Stimulated activated CD8-positive, alpha-beta memory T cell treated with anti-CD3 and anti-CD28 coated beads, Interleukin-7, amount 100 ng/mL, for 4 hours (primary cell): ENCODE measurements at places on chromosomes 1 and 21.

GRCh38 chr21:33761441-33762036, 119.2 kb downstream of the ITSN1 start:
- DNase-seq = no peak

GRCh38 chr1:10634075-10634427, 159.3 kb downstream of the PEX14 start:
- DNase-seq = no peak

GRCh38 chr1:107196973-107197562, 56.2 kb downstream of the NTNG1 start:
- DNase-seq = no peak

DNA sequence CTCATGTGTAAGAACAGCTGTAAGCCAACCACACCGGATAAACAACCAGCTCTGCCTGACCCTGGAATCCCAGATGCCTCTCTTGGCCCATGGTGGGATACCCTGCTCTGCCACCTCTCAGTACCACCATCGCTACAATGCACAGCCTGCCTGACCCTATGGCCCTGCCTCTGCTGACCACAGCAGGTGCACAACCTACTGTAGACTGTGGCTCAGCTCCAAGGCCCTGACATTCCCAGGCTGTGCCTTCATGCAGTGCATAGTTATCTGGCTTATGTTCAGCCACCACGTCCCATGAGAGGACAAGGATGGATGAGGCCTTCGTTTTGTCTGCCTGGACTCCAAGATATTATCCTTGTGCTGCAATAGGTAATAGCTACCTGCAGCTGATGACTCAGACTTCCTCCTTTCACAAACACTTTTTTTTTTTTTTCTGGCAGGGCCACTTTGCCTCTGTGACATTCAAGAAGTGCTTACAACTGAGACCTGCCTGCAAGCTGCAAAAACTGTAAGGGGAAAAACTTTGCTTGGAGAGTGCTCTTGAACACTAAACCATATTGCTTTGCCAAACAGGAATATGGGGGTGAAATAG, 177.7 kb downstream of the URB2 start:
- DNase-seq = no peak

GRCh38 chr1:206882555-206882954, 14.7 kb upstream of the IL24 start:
- DNase-seq = no peak

- no peak for DNase-seq
These were observed 1.2 kb upstream of the MKNK1 start for GRCh38 chr1:46605232-46605631.

- no peak for DNase-seq
These were observed 57.9 kb downstream of the RASAL2 start for GRCh38 chr1:178151831-178152230.

- no peak for DNase-seq
These were observed 48.2 kb downstream of the ELK4 start for GRCh38 chr1:205583461-205584130.

- DNase-seq = no peak
These were observed 19.0 kb downstream of the SLC37A1 start for GRCh38 chr21:42532466-42533181.

DNA sequence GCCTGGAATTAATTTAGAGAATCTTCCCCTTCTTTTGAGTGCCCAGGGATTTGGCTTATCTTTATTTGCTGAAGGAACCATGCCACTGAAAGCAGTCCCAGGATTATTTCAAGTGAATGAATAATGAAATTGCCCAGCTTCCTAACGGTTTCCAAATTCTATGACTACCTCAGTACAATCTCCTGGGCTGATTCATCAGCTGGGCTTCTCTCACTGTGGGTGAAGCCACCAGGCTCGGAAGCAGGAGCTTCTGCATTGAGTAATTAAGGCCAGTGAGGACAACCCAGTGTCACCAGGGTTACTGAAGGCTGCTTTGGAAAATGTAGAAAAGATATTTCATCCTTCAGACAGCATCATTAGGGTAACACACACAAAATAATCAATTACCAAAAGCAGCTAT, 169.8 kb downstream of the DAB1 start:
- DNase-seq = no peak

DNA sequence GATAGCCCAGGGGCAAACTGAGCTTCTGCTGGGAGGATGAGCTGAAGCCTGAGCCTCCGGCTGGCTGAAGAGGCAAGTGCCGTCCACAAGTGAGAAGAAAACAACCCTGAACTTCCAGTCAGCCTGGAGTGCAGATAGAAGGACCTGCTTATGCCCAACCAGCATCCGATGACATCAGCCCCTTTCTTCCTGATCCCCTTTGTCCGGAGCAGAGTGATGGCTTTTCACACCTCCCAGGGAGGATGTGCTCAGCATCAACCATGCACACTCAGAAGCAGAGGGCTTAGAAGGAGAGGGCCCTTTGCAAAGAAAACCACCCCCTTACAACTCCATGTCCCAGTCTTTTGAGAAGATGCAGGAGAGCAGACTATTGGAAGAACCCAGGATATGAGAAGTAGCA, 23.7 kb upstream of the REG4 start:
- DNase-seq = no peak

DNA sequence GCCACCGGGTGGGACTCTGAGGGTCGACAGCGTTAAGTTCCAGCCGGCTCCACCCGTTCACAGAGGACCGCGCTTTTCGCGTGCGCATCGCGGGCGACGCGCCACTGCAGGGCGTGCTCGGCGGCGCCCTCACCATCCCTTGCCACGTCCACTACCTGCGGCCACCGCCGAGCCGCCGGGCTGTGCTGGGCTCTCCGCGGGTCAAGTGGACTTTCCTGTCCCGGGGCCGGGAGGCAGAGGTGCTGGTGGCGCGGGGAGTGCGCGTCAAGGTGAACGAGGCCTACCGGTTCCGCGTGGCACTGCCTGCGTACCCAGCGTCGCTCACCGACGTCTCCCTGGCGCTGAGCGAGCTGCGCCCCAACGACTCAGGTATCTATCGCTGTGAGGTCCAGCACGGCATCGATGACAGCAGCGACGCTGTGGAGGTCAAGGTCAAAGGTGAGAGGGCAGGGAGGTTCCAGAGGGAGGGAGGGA, 4.9 kb downstream of the BCAN start:
- no peak for DNase-seq

- no peak for DNase-seq
These were observed 1143.6 kb upstream of the ADGRL2 start for GRCh38 chr1:80657044-80657643.

- no peak for DNase-seq
These were observed 11.3 kb upstream of the ADORA1 start for GRCh38 chr1:203116091-203116820.

DNA sequence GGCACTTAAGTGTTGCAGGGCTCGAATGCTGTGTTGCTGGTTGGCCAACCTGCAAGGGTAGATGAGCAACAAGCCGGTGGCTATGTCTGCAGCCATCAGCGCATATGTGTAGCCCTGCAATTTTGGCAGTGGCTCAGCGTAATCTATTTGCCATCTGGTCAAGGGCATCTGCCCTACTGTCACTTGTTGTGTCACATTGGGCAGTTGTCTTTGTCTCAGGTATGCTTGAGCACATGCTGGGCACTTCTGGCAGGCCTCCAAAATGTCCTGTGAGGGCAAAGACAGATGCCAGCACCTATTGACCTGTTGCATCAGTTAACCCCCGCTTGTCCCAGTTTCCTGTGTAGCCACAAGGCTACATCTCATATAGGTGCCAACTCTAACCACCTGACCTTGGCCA, 111.8 kb downstream of the GDAP2 start:
- DNase-seq = no peak

GRCh38 chr1:201681375-201681774, 142.4 kb downstream of the NAV1 start:
- DNase-seq = no peak

DNA sequence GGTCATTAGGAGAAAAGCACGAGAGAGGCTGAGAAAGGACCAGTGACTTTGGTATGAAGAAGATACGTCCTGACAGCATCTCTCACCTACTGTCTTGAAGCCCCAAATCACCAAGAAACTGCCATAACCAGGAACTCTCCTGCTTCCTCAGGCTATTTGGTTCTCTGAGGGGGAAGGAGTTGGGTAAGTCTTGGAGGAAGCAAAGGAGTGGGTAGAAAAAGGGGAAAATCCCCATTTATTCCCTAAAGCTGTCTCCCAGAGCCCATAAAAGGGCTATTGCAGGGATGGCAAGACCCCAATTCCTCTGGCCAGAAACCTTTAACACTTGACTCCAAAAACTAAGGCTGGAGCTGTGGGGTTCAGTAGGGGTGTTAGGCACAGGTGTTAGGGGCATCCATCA, 2.1 kb upstream of the PBXIP1 start:
- DNase-seq = no peak

DNA sequence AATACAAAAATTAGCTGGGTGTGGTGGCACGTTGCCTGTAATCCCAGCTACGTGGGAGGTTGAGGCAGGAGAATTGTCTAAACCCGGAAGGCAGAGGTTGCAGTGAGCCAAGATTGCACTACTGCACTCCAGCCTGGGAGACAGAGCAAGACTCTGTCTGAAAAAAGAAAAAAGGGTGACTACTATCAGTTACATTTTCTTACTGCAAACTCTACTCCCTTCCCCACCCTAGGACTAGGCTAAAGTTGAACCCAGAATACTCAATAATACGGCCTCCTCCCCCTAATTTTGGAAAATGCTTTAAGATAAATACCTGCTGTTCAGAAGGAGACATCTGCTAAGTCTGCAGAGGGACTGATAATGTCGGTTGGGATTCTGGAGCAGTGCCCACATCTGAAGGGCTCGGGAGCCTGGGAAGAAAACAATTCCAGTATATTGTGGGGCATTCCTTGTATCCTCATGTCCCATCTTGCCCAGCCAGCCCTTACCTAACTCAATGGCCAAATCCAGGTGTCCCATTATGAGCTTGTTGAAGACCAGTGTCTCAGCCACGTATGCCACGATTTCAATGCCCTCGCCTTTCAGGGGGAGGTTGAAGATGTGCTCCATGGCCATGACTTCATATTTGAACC, 89.7 kb downstream of the ADCY10 start:
- no peak for DNase-seq

DNA sequence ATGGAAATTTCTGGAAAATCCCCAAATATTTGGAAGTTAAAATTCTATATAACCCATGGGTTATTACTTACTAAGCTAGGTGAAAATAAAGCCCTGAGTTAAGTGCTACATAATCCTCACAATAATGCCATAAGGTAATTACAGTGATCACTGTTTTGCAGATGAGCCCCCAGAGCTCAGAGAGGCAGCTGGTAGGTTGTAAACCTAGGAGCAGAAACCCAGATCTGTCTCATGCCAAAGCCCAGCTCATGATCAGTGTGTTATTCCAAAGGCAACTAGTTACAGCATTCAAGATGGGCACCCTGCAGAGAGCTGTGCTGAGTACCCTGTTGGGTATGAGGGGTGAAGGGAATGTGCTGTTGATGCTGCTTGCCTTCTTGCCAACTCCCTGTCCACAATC, 10.8 kb upstream of the MYOG start:
- no peak for DNase-seq

DNA sequence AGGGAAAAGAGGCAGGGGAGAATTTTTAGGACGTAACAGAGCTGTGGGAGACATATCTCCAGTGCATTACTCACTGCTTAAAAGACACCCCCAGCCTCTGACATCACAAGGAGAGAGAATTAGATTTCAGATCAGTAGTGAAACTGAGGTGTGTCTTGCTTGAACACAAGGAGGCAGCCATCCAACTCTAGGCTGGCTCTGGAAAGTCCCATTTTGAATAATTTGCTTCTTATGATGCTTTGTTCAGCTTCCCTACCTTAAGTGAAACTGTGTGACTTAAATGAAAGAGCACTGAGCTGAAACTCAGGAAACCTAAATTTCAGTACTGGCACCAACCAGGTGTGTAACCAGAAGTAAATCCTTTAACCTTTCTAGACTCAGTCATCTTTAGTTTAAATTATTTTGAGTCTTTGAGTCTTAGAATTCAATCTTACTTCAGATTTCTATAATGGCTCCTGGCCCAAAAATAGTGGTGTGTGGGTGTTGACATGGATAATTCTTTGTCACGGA, 251.6 kb upstream of the SGIP1 start:
- DNase-seq = peak; percentile 44

- no peak for DNase-seq
These were observed 227.9 kb downstream of the KCNH1 start for GRCh38 chr1:210905944-210906453.

- no peak for DNase-seq
These were observed 7.4 kb downstream of the SMIM1 start for GRCh38 chr1:3779912-3780416.

GRCh38 chr1:172381946-172382345, 38.5 kb upstream of the C1orf105 start:
- no peak for DNase-seq
